ENCODE measurements at places on chromosomes 2 and 18. TPM values are rescaled to one million over a fixed set of nuclear protein-coding genes. Genes with fewer than 3 reads are reported as not detected.

- H3K27ac ChIP-seq, result no peak overlapping the region
- no peaks in the 10 kb centered on the region for H3K36me3 ChIP-seq
- H3K4me1 ChIP-seq, result no peaks in the 10 kb centered on the region
- no peak overlapping the region for H3K4me3 ChIP-seq
- no peak for DNase-seq
Observed at GRCh38 chr2:181318504-181319280, 138.5 kb upstream of the ITGA4 start.

GRCh38 chr2:107148055-107148454 is 262.1 kb upstream of the ST6GAL2 start:
- H3K4me1 ChIP-seq, result no peaks in the 10 kb centered on the region
- H3K36me3 ChIP-seq, result no peaks in the 10 kb centered on the region
- H3K27me3 ChIP-seq, result no peaks in the 10 kb centered on the region
- no peak for DNase-seq

DNA sequence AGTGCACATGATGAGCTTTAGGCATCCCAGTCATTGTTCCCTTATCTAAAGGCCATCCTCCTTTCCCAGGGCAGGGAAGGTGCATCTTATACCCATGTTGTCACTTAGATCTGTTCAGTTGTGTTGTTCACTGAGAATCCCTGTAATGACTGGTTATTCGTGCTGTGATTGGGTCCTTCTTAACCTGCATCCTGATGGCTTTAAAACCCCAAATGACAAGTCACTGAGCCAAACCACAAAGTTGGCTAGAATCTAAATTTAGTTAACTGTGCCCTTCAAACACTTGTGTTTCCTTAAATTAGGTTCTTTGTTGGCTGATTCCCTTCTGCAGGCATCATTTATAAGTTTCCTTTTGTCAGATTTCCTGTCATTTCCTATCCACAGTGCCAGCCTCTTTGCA is 58.5 kb upstream of the SLC16A14 start:
- no peaks in the 10 kb centered on the region for H3K4me1 ChIP-seq
- no peaks in the 10 kb centered on the region for H3K27me3 ChIP-seq
- no peak overlapping the region for H3K4me3 ChIP-seq
- no peak for DNase-seq

DNA sequence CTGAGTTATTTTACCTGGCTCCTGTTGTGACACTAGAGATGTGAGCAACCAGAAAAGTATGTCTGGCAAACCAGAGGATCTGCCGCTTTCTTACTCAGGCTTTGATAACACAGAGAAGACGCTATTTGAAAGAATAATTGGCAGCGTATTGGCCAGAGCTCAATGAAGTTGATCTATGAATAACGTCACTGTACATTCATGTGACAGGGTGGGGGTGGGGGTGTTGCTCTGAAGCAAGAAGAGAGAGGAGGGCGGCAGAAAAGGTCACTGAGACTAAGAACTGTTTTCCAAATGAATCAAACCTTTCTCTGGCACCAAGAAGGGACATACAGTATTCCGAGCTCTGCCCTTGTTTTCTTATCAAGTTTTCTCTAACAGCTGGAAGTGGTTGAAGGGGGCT is 1.7 kb upstream of the ONECUT2 start:
- H3K27ac ChIP-seq, result no peak overlapping the region
- DNase-seq, result no peak
- H3K36me3 ChIP-seq, result no peaks in the 10 kb centered on the region
- no peak overlapping the region for H3K4me3 ChIP-seq
- H3K27me3 ChIP-seq, result peaks cover 83% of the 10 kb centered on the region
- peaks cover 35% of the 10 kb centered on the region for H3K4me1 ChIP-seq

DNA sequence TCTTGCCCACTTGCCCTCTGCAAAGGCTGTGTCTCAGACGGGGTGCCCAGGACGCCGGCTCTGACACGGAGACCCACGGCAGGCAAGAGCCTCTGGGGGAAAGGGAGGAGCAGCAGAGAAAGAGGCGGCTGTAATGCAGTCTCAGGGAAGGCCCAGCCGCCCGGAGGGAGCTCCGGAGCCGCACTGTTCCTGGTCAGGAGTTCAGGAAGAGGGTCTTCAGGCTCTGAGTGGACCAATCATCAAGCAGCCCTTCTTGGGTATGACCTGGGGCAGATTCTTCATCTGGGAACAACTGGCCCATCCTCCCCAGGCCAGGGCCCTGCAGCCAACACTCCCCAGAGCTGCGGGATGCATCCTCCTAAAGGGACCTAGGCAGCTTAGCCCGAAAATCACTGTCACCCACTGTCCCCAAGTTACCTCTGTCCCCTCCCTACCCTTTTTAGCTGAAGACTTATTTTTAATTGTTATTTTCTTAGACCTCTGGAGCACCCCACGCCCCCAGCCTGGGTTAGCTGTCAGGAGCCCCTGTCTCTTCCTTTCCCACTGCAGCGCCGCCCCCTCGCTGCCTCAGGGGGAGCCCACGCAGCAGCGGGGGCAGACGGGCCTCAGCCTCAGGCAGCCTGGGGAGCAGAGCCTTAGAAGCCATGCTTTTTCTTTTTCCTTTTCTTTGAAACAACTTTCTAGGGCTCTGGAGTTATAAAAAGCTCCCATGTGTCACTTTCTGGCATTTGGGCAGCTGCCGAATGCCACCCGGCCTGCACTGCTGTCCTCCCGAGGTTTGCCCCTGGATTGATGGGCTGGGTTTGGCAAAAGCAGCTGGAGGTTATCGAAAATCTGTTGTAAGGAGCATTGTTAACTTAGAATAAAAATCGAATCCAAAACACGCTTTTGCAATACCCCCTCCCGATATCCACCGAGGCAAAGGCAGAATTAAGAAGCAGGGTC is 644 bp upstream of the NEU2 start:
- no peaks in the 10 kb centered on the region for H3K27me3 ChIP-seq
- DNase-seq, result no peak
- H3K4me1 ChIP-seq, result peaks cover 14% of the 10 kb centered on the region
- H3K4me3 ChIP-seq, result no peak overlapping the region

DNA sequence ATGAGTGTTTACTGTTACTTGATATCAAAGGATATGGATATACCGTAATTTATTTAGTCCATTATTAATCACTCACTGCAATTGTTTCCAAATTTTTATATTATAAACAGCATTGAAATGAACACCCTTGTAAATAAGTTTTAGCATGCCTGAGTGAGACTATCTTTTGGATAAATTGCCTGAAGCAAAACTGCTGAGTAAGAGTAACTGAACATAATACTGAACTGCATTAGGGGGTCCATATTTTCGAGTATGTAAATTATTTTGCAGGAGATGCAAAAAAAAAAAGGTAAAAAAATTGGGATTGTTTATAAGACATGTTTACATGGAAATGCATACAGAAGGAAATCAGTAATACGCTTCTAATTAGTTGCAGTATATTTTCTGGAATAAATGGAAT is 215.6 kb upstream of the SMAD7 start:
- DNase-seq, result no peak
- H3K4me1 ChIP-seq, result no peaks in the 10 kb centered on the region
- no peak overlapping the region for H3K27ac ChIP-seq
- peaks cover 3% of the 10 kb centered on the region for H3K36me3 ChIP-seq

DNA sequence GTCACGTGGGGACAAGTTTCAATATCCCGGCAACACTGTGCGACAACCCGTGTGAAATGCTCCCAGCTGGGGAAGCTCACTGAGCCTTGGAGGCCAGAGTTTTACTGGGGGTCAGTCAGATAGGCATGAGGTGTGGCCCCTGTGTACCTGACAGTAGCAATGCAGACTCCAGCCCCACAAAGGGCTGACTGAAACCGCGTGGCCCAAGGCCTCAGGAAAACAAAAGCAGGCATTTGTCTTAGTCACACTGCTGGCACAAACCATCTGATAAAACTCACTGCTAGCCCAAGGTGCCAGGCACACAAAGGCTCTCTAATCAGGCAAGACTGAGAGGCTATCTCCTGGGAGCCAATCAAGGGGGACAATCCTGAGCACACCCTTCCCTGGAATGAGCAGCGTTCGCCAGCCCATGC is 786.6 kb upstream of the RAB6C start:
- peaks cover 7% of the 10 kb centered on the region for H3K4me1 ChIP-seq
- no peak overlapping the region for H3K27ac ChIP-seq
- H3K27me3 ChIP-seq, result peaks cover 2% of the 10 kb centered on the region
- DNase-seq, result no peak

GRCh38 chr2:63614448-63614968 is 25.7 kb downstream of the MDH1 start:
- no peaks in the 10 kb centered on the region for H3K27me3 ChIP-seq
- H3K36me3 ChIP-seq, result no peaks in the 10 kb centered on the region
- H3K27ac ChIP-seq, result no peak overlapping the region
- no peak overlapping the region for H3K4me3 ChIP-seq
- DNase-seq, result no peak
- H3K4me1 ChIP-seq, result no peaks in the 10 kb centered on the region

- H3K4me3 ChIP-seq, result no peak overlapping the region
- no peak overlapping the region for H3K27ac ChIP-seq
- H3K36me3 ChIP-seq, result no peaks in the 10 kb centered on the region
Observed at GRCh38 chr2:167480232-167480985, 592.1 kb downstream of the XIRP2 start.

GRCh38 chr2:177165061-177165583 is 47.5 kb upstream of the HNRNPA3 start:
- no peaks in the 10 kb centered on the region for H3K27me3 ChIP-seq
- H3K4me3 ChIP-seq, result peak overlapping the region; percentile 31
- DNase-seq, result peak; percentile 88
- no peaks in the 10 kb centered on the region for H3K36me3 ChIP-seq
- H3K27ac ChIP-seq, result peak overlapping the region; percentile 90

DNA sequence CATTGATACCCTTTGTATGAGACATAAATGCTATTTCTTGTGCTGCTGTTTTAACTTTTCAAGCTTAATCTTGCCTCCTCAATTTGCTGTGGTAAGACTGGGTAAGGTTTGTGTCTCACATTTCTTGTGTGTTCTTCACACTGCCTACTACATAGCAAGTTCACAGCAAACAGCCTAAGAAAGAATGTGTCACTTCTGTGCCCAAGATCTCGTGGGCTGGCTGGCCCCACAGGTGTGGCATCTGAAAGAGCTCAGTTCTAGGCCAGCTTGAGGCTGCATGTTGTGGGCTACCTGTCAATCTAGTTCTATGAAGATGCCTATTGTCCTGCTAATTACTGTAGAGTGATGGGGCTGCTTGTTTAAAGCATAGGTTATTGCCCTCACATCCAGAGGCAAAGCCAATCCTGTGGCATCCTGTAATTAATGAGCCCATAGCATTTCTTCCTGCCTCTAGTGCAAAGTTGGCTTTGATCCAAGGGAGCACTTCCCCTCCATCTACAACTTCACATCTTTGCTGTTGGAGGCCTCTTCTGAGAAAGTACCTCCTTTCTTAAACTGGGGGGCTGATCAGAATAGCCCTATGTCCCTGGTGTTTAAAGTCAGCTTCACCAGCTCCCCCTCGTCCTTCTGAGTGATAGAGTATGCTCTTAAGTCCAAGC is 40.9 kb upstream of the ASPRV1 start:
- H3K36me3 ChIP-seq, result peaks cover 4% of the 10 kb centered on the region
- DNase-seq, result peak; percentile 36
- no peak overlapping the region for H3K4me3 ChIP-seq

GRCh38 chr18:42644729-42645131 is 470.8 kb downstream of the RIT2 start:
- no peak for DNase-seq
- no peak overlapping the region for H3K4me3 ChIP-seq
- H3K27me3 ChIP-seq, result no peaks in the 10 kb centered on the region
- no peaks in the 10 kb centered on the region for H3K4me1 ChIP-seq
- no peak overlapping the region for H3K27ac ChIP-seq
- no peaks in the 10 kb centered on the region for H3K36me3 ChIP-seq

GRCh38 chr18:75244351-75245313 is 34.0 kb downstream of the TSHZ1 start:
- H3K27ac ChIP-seq, result no peak overlapping the region
- peaks cover 15% of the 10 kb centered on the region for H3K4me1 ChIP-seq
- H3K27me3 ChIP-seq, result no peaks in the 10 kb centered on the region

- H3K4me3 ChIP-seq, result no peak overlapping the region
- H3K4me1 ChIP-seq, result peaks cover 9% of the 10 kb centered on the region
- H3K36me3 ChIP-seq, result no peaks in the 10 kb centered on the region
- DNase-seq, result no peak
Observed at GRCh38 chr18:46720521-46720920, 36.3 kb downstream of the ST8SIA5 start.

DNA sequence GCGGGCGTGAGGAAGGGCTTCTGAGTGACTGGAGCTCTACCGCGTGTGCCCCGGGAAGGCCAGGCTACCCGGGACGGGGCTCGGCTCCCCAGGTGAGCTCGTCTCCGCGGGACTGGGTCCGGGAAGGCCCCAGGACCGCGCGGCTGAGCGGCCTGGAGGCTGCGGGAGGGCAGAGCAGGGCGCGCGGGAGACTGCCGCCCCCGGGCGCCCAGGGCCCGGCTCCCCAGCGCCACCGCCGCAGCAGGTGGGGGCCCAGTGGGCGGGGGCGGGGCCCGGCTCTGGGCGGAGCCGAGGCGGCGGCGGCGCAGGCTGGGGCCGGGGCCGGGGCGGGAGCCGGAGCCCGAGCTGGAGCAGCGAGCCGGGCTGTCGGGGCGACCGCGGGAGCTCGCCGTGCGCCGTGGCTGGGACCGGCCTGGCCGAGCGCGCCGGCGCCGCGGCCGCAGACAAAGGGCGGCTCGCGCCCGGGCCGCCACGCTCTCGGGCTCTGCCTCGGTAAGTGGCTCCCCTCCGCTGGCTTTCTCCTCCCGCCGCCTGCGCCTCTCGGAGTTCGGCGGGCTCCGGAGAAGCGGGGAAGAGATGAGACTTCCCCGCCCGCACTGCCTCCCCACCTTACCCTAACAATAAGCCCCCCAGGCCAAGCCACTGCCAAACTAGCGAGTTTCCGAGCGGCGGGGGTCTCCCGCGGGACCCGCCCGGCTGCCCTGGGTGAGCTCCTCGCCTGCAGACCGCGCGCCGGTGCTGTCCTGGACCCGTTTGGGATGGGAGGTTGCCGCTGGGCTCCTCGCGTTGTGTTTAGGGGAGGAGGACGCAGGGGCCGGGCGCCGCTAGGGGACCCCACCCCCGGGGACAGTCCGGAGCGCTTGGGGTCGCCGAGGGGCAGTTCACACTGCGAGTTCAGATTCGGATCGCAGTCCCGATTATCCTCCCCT is at the start of gene MAPK4:
TSS of gene MAPK4 (plus strand) at position 336 of the 929 bp plus-strand sequence. CDS start 103,872 bp downstream, outside the sequence.
- peaks cover 11% of the 10 kb centered on the region for H3K4me1 ChIP-seq
- peaks cover 34% of the 10 kb centered on the region for H3K27me3 ChIP-seq
- H3K4me3 ChIP-seq, result peak within 1 kb of the TSS; percentile 65
- H3K27ac ChIP-seq, result no peak within 1 kb of the TSS

CDH7 gene
- 0.98 TPM for total RNA-seq

QPCT gene
- total RNA-seq, result 6.3 TPM

FHOD3 gene
- total RNA-seq, result 27.7 TPM

TMEM150A gene
- total RNA-seq, result 7.9 TPM

PRKAG3 gene
- 19.3 TPM for total RNA-seq

TMEM247 gene
- total RNA-seq, result not detected

STK36 gene
- 18.8 TPM for total RNA-seq
